ENCODE measurements at places on chromosomes 3 and 15.

GRCh38 chr3:188241883-188242282 lies 87.9 kb downstream of the LPP start:
- no peak for DNase-seq

DNA sequence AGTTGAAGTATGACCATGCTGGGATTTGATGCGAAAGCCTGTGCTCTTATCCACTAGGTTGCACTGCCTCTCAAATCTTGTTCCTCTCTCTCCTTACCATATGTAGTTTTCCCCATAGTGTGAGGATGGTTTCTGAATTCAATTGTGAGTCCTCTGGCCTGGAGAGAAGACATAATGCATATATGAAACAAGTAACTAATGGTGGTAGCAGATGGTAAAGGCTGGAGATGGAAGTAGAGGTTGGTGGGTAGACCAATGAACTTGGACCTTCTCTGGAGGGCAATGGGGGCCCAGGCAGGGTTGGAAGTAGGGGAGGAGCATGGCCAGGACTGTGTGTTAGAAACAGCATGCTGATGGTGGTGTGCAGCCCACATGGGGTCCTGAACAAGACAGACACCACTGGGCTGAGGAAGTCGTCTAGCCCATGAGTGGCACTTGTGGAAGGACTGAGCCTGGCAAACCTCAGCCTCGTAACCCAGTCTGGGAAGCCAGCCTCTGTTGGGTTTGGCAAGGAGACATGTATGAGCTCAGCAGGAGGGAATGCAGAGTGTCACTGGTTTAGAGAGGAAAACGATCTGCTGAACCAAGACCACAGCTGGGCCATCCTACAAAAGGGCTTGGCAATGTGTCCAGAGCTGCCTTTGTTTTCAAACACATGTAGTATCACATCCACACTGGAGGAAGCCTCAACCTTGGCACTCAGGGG lies 18.5 kb upstream of the LMCD1 start:
- DNase-seq = peak; percentile 42

- DNase-seq = no peak
Observed at GRCh38 chr15:74377831-74378766, 10.7 kb upstream of the CYP11A1 start.

GRCh38 chr3:126307591-126308393 lies 49.4 kb downstream of the KLF15 start:
- DNase-seq = no peak

- no peak for DNase-seq
Observed at GRCh38 chr15:23866832-23867231, 179.7 kb upstream of the NDN start.

GRCh38 chr15:22735781-22736180 lies 50.7 kb upstream of the NIPA1 start:
- DNase-seq = no peak

- no peak for DNase-seq
Observed at GRCh38 chr3:189288348-189289235, 116.8 kb downstream of the TPRG1 start.

DNA sequence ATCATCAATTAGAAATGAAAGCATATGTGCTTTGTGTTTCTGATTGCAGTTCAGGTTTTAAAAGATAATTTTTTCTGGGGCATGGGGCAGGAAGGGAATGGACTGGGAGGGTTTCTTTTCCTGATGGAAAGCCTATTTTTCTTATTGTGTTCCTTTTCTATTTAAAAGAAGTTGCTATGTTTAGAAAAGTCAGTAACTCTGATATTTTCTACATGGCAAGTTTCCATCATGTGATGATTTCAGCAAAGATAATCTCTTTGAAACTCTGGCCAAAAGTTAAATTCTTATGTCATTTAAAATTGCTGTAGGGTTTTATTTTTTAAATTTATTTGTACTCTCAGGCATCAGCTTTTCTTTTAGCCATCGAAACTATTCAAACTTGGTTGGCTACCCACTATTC lies 601.2 kb downstream of the FOXP1 start:
- no peak for DNase-seq

DNA sequence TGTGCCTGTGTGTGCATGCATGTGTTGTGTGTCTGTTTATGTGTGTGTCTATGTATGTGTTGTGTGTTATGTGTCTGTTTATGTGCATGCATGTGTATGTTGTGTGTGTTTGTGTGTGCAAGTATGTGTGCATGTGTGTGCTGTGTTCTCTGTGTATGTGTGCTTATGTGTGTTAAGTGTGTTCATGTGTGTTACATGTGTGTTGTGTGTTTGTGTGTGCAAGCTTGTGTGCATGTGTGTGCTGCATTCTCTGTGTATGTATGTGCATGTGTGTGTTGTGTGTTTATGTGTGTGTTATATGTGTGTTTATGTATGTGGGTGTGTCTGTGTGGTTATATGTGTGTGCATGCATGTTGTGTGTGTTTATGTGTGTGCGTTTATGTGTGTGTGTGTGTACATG lies 14.9 kb downstream of the UROC1 start:
- no peak for DNase-seq

DNA sequence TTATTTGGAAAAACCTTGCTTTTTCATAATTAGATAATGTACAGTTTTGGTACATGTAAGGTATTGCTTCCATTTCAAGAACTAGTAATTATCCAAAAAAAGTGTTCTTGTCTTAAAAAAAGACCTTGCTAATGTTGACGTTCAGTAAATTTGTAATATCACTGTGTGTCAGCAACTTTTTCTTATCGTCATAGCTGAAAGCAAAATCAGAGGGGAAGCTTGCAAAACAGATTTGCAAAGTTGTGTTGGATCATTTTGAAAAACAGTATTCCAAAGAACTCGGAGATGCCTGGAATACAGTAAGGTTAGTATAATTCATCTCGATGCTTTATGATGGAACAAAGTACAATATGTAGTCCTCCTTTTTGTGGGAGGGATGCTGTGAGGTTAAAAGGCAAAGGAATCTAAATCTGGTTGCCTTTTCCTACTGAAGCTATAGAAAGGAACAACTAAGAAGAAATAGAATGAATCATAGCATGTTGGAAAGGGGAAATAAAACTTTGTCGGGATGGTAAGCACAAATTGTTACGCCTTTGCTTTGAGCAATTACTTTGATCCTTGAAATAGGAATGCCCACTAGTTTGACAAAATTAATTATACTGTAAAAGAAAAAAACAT lies 1.5 kb downstream of the NSUN3 start:
- no peak for DNase-seq

- DNase-seq = no peak
Observed at GRCh38 chr15:71551566-71551965, 258.8 kb upstream of the NR2E3 start.

DNA sequence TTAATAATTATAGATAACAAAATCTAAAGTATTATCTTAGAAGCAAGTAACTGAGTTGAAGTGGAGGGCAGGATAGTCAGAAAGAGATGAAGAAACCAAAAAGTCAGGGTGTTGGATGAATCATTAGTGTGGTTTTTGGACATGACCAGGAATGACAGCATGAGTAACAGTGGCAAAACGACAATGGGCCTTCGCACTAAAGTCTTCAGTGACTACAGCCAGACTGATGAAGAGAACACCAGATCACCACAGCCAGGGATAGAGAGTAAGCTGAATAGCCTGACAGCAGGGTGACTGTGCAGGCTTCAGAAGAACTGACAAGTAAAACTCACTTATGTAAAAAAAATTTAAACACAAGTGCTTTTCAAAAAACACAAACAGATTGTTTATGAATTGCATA lies 96.0 kb upstream of the MELTF start:
- no peak for DNase-seq

DNA sequence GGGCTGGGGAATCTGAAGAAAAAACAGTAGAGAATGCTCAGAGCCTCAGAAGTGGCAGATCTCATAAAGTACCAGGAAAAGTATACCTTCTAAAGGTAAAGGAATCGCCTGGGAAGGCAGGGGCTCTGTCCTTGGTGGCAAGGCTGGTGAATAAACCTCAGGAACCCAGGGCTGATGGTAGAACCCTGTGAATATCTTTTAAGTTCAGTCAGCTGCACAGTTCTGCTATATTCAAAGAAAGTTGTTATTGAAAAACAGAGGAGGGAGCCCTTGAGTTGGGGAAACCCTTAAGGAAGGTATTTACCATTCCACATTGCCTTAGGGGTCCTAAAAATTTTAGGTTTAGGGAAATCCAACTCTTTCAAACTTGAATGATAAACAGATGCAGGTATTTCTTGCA lies 31.2 kb downstream of the ZPLD1 start:
- no peak for DNase-seq

GRCh38 chr3:184368586-184369183 lies 7.2 kb downstream of the POLR2H start:
- no peak for DNase-seq

DNA sequence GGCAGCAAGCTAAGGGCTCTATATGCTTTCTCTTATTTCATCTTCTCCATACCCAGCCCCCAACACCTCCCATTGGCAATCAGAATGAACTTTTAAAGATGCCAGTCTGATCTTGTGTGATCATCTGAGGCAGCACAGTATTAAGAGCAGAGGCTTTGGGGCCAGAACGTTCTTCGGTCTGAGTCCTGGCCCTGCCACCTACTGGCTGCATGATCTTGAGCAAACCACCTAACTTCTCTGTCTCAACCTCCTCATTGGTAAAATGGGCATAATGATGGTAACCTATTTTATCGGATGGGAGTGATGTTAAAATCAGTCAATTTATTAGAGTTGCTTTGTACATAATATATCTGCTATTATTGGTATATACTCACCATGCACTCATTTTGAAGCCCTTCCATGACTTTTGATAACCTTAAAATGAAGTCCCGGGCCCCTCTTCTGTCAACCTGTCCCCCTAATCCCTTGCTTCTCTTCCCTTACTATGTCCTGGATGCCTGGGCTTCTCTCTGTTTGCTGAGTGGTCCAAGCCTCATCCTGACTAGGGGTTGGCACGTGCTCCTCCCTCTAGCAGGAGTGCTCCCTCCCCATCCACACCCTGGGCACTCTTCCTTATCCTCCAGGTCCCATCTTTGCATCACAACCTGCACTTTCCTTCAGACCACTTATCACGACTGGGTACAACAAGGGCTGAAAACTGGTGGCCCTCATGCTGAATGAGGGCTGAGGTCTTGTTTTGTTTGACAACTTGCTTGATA lies 6.3 kb downstream of the EFCAB12 start:
- DNase-seq = no peak

GRCh38 chr3:184656458-184656828 lies 55.4 kb downstream of the MAGEF1 start:
- no peak for DNase-seq

DNA sequence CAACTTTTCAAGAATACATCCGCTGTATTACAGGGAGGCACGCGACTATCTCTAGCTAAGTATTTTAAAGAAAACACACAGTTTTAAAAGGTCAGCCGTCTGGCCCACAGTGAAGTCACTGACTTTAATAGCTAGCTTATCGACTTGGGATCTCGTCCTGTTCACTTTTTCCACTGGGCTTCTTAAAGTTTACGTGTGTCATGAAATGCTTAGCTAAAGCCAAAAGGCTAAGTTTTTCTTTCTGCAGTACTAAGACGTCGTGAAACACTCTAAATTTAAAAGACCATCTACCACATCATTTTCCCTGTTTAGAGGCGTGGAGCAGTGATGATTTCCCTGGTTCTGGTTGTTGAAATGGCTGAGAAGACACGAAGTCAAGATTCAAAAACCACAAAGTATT lies 27.1 kb downstream of the LRIG1 start:
- no peak for DNase-seq

GRCh38 chr15:100918690-100919480 lies at the start of gene LRRK1:
Gene LRRK1, plus strand, starts transcription at chr15:100919357. Its CDS starts 5,276 bp downstream, at chr15:100924633.
- DNase-seq = peak; percentile 13

DNA sequence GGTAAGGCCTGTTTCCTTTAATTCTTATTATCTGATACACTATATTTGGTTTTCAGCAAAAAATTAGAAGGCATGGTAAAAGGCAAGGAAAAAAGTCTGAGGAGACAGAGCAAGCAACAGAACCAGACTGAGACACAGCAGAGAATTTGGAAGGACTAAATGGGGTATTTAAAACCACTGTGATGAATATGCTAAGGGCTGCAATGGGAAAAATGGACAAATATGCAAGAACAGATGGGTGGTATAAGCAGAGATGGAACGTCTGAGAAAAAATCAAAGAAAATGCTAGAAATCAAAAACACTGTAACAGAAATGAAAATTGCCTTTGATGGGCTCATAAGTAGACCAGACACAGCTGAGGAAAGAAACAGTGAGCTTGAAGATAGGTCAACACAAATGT lies 50.8 kb upstream of the NSMCE3 start:
- no peak for DNase-seq

- DNase-seq = no peak
Observed at GRCh38 chr15:75591655-75592364, 12.7 kb upstream of the PTPN9 start.

- no peak for DNase-seq
Observed at GRCh38 chr15:100115066-100115710, 226.6 kb downstream of the ADAMTS17 start.

DNA sequence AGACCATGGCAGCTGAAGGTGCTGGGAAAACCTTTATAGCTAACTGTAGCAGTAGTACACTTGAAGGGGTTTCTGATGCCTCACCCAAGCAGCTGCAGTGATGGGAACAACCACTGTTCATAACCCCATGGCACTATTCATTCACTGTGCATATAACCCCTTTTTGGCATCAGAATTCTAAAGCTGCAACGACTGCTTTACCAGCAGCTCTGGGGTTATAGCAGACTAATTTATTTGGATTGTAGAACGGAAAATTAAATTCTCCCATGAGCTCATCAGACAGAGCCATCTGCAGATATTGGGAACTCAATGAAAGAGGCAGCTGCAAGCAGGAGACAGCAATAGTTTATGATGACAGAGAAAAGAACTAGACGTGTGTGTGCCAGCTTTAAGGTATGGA lies 28.6 kb downstream of the TFDP2 start:
- DNase-seq = no peak

DNA sequence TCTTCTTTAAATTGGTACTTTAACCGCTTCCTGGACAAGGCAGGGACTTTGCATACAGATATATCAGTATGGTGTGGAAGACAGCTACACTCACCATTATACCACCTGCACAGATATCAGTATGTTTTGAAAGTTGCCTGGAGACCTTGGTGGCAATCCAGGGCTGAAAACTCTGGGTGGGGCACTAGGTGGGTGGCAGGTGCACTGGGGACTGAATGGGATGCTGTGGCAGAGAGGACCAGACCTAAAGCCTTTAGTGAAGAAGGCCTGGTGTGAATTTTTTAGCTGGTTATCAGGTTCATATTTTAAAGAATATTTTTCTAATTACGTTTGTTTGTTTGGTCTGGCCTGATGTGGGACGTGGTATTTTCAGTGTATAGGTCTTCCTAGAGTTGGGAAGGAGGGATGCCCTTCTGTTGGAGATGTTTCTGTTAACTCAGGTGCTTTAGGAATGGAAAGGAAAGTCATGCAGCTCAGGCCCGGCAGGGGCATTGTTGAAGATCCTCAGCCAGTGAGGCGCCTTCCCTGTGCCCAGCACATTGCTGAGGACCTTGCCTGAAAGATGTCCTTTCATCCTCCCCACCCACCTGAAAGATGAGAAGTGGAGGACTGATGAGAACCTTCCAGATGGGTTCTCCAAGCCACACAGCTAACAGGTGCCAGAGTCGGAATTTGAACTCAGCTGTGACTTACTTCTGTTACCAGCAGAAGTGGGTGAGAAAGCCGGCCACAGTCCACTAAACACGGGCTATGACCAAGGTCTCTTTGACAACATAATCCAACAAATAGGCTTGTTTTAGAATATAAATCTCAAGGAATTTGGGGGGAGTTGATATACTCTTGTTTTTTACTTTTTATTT lies 77.3 kb downstream of the APBA2 start:
- DNase-seq = no peak

Measured in NCI-H345 (cell line).